ENCODE measurements at places on chromosomes 4 and X.

GRCh38 chr4:24089851-24090534, 200.1 kb upstream of the PPARGC1A start:
- DNase-seq, result no peak

DNA sequence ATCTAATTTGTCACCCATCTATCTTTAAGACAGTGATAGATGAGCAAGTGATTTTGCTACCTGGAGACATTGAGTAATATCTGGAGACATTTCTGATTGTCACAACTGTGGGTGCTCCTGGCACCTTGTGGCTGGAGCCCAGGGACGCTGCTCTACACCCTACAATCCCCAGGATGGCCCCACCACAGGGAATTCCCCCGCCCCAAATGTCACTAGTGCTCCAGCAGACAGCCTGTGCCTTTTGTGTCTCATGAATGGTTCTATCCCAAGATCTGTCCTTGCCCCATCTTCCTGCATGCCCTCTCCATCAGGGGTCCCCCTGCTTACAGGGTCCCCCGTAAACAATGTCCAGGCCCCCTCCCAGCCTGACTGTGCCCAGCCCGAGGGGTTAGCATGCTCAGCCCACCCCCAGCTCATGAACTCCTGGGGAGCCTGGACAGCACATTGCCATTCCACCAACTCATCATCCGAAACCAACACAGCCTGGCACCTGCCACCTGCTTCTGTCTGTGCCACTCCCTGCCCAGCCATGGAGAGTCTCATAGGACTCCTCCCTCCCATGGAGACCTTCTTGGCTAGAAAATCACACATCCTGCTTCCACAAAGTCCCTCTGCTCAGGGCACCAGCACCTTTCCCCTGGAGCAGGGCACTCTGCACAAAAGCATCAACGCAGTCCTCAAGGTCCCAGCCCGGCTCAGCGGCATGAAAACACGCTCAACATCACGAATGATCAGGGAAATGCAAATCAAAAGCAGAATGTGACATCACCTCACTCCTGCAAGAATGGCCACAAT, 5.7 kb downstream of the P2RY8 start:
- DNase-seq, result no peak

- no peak for DNase-seq
These were observed 32.7 kb upstream of the PROM1 start for GRCh38 chr4:16116493-16116990.

DNA sequence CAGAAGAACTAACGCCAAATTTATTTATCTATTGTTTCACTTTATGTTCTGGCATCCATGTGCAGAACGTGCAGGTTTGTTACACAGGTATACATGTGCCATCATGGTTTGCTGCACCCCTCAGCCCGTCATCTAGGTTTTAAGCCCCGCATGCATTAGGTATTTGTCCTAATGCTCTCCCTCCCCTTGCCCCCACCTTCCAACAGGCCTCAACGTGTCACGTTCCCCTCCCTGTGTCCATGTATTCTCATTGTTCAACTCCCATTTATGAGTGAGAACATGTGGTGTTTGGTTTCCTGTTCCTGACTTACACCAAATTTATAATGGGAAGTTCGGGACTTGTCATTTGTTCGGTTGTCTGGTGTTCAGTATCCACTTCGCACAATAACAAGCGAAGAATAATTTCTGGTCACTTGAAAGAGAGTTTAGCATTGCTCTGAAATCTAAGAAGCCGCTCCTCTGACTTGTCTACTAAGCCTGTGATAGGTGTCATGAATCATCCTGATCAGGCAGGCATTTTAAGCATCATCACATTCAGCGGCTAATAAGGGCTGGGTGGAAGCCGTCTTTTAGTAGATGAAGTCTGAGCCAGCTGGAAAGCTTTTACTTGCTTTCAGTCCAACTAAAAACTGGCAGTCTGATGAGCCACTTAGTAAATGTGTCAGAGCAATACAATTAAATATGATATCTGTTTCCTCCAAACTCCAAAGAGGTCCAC, 1065.7 kb upstream of the PABPC4L start:
- DNase-seq, result no peak

DNA sequence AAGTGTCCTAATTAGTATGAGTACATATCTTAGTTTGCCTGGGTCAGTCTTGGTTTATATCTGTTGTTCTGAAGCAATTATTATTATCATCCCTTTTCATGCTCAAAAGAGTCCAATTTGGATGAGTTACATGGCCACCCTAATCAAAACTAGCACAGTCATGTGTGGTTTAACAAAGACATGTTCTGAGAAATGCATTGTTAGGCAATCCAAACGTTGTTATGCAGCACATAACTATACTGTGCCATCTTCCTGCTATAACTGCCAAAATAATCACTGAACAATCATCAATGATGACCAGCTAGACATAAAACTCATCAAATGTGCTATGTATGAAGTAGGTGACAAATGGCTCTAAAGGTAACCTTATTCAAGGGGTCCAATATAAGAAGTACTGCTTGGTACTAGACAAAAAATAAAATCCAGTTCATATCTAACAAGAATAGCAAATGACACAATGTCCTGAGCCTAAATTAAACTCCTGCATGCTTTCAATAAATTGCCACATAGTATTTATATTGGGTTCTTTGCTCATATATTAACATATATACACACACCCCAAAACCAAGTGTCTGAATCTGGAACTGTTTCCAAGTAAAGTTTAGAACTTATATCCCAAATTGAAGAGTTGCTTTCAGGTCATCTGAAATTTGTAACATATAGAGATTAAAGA, 41.9 kb downstream of the CNOT6L start:
- DNase-seq, result no peak

DNA sequence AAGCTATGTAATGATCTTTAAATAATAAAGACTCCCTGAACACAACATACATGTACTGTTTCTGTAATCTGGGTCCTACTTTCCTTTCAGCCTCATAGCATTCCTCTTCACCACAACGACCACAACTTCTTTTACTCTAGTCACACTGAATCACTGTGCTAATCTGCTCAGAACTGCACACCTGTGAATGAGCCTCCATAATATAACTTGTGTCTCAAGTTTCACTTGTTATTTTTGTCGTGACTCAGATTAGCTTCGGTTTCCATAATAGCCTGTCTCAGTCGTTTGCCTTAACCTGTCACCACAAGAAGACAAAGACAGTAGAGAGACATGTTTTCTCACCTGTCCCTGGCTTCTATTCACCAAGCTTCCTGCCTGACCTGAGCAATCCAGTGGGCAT, 61.8 kb downstream of the MAGED1 start:
- no peak for DNase-seq

DNA sequence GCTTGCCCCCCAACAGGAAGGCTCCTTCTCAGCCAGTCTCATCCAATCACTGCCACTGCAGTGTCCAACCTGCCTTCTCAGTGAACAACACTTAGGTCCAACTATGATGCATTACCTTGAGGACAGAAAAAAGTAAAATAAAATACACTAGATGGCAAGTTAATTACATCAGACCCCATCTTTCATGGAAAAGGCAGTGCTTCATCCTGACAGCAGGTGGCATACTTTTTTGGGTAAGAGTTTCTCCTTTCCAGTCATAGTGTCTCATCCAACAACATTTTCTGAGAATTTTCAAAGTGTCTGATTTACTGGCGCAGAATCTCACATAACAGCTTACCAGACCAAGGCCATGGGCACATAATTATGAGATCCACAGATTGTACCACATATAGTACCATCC, 1742.8 kb downstream of the PCDH7 start:
- no peak for DNase-seq

DNA sequence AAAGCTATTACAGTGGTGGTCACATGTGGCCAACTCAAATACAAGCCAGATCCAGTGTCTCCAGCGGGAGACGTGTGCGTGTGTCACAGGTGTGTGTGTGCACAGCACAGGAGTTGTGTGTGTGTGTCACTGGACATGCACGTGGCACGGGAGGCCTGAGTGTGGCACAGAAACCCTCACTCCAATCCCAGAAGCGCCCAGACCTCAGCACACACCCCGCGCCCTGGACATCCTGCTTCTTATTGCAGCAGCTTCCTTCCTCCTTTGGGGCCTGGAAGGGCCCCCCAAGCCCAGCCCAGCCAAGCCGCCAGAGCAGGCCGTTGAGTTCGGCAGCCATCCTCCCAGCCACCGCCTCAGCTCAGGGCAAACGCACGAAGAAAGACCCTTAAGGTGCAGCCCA, 37.9 kb downstream of the ACOX3 start:
- DNase-seq, result no peak

- DNase-seq, result no peak
These were observed 311.2 kb upstream of the GATB start for GRCh38 chr4:152072001-152072485.

DNA sequence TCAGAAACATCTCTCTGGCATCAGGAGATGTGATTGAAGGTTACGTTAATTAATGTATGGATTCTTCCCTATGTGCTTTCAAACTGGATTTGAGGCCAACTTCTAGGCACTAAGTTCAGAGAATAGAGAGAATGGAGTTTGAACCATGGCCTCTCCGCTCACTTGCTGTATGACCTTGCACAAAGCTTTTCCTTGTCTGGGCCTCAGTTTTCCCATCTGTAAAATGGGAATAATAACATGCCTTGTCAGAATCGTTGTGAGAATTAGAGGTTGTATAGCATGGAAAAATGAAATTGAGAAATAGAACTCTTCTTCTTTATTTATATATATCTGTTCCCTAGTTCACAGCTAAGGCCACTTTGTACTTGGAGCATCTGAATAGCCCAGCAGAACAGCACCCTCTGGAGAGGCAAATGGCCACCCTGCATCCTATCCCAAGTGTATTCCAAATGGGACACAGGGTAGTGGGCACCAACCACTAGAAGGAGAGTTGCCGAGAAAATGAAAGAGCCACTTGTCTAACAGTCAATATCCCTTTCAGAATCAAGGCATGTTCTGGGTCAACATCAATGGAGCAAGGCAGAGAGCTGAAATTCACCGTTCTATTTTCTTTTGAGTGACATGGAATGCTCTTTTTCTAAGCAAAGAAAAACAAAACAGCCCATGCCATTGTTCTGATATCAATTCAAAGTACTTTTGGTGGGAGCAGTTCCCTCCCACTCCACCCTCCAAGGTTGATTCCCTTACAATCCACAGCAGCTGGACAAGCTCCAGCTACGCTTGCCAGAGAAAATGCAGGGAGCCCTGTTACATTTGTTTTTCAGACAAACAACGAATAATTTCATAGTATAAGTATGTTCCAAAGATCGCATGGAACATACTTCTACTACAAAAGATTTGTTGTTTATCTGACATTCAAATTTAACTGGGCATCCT, 23.3 kb upstream of the MTM1 start:
- DNase-seq, result no peak

All from activated T-helper 1 cell treated with anti-CD3 and anti-CD28 coated beads, Interleukin-2, amount 50 U/mL, for 16 hours (primary cell).